ENCODE measurements at places on chromosomes 7 and 10.
A peak's percentile ranks its signal among the peaks of the same experiment; 100 is the strongest.

DNA sequence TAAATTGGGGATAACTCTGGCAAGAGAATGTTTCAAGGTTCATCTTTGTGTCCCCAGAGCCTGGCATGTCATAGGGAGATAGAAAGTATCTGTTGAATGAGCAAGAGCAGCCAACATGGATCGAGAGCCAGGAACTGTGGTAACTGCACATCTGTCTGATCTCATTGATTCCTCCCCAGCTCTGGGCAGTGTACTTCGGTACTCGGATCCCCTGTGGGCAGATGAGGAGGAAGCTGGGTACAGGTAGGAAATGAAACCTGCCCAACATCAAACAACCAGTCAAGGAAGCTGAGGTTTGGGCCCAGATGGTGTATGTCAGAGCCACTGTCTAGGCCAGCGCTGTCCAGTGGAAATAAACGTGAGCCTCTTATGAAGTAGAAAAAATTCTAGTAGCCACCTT lies 76.4 kb downstream of the GRK5 start:
- DNase-seq, result no peak

DNA sequence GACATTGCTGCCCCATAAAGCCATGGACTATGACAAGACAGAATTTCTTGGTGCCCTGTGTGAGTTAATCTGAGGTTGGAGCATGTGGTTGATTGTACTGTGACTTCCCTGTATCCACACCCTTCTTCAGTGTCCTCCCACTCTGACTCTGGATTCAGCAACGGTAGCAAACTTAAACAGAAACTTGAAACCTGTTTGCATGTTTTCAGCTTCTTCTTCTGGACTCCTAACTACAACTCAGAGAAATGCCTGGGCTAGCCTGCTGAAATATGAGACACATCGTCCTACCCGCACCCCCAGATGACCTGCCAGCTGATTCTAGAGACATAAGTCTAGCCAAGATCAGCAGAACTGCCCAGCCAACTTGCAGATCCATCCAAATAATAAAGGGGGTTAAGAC lies 78.4 kb downstream of the IPMK start:
- DNase-seq, result peak; percentile 46

DNA sequence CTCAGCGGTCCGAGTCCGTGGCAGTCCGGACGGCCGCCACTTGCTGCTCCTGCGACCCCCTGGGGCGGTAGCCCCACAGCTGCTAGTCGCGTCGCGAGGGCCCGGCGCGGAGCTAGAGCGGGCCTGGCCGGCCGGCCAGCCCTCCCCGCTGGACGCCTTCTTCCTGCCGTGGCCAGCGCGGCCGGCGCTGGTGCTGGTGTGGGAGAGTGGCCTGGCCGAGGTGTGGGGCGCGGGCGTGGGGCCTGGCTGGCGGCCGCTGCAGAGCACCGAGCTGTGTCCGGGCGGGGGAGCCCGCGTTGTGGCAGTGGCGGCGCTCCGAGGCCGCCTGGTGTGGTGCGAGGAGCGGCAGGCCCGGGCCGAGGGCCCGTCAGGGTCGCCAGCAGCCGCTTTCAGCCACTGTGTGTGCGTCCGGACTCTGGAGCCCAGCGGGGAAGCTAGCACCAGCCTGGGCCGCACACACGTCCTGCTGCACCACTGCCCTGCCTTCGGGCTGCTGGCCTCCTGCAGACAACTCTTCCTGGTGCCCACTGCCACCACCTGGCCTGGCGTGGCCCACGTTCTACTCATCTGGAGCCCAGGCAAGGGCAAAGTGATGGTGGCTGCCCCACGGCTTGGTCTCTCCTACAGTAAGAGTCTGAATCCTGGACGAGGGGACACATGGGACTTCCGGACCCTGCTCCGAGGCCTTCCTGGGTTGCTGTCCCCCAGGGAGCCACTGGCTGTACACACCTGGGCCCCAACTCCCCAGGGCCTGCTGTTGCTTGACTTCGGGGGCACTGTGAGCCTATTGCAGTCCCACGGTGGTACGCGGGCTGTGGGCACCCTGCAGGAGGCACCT lies 631 bp downstream of the HPS6 start:
- peak; percentile 66 for DNase-seq

GRCh38 chr7:94323844-94324243 lies 70.9 kb upstream of the COL1A2 start:
- no peak for DNase-seq

- no peak for DNase-seq
Observed at GRCh38 chr10:95056744-95057363, 12.4 kb downstream of the CYP2C8 start.

- DNase-seq, result peak; percentile 92
Observed at GRCh38 chr10:71212318-71213126, at the start of gene UNC5B. Gene UNC5B (plus strand): TSS chr10:71212570. CDS start chr10:71212986, 416 bp downstream.

DNA sequence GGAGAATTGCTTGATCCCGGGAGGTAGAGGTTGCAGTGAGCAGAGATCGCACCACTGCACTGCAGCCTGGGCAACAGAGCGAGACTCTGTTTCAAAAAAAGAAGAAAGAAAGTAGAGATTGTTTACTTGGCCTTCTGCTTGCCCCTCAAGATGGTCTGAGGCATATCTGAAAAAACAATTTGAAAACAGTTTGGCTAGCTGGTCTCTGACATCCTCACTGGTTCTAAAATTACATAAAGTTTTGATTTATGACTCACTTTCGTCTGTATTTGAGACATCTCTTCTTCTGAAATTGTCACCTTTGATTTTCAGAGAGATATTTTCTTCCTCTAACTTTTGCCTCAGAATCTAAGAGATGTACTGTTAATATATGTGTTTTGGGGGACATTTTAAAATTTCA lies 49.6 kb upstream of the HELLS start:
- DNase-seq, result no peak

DNA sequence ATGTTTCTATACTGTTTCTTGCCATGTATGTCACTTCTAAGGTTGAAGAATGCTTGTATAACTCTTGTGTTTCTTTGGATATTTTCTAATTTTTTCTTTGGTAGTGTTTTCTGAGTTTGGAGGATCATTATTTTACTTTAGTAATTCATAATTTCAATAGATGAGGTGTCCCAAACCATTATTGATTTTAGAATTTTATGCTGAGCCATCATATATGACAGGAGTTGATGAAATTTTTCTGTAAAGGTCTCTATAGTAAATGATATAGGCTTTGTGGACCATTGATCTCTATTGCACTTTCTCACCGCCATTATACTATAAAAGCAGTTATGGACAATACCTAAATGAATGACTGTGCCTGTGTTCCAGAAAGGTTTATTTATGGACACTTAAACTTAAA lies 183.3 kb upstream of the PPP1R3A start:
- DNase-seq, result no peak

- no peak for DNase-seq
Observed at GRCh38 chr7:65892835-65893234, 20.0 kb downstream of the VKORC1L1 start.

DNA sequence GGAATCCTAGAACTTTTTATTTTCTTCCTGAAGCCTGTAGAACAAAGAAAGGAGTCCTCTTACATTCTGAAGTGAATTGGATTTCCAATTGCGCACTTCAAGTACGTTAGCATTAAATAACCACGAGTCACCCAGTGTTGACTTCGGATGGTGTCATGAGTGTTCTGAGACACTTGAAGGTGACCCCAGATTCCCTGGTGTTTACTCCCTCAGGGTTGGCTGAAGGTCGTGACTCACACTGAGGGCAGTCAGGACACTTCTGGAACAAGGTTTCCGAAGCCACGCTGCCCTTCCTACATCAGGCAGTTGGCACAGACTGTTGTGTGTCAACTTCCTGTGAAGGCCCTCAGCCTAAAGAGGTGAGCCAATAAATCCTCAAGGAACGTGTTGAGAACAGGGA lies 186.6 kb upstream of the CELF2 start:
- peak; percentile 36 for DNase-seq

DNA sequence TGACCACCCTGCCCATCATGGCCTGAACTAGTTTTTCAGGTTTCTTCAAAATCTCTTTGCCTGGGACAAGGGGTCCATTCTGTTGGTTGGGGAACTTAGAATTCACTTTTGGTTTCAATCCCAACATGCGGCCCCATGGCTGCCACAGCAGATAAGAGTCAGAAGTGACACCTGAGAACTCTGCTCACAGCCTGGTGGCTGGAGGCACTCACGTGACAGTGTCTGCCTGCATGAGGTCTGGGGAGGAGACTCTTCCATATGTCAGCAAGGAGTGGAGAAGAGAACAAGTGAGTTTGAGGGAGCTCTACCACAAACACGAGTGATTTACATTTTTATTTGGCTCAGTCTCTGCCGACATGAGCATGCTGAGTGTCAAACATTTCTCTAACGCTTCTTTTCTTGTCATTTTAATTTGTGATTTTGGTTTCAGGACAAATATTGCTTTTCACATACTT lies 370.4 kb downstream of the TNS3 start:
- DNase-seq, result no peak

GRCh38 chr10:110355922-110356627 lies 51.4 kb upstream of the SMNDC1 start:
- DNase-seq, result no peak

- DNase-seq, result peak; percentile 65
Observed at GRCh38 chr10:31929261-31930022, 811 bp upstream of the ARHGAP12 start.

GRCh38 chr10:123027861-123028260 lies 19.1 kb downstream of the ACADSB start:
- DNase-seq, result no peak

DNA sequence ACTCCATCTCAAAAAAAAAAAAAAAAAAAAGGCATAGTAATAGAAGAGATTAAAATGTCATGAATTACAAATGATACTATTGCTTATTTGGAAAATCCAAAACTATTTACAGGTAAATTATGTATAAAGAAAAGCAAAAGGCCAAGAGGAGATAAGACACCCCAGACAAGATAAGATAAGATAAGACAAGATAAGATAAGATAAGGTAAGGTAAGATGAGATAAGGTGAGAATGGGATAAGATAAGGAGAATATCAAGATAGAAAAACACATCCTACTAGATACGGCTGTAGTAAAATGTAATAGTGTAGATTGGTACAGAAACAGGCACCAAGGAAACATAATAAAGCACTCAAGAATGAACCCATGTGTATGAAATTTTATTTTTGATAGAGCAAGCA lies 20.9 kb downstream of the VIM start:
- no peak for DNase-seq

GRCh38 chr10:27661514-27662286 lies 83.9 kb downstream of the MKX start:
- DNase-seq, result no peak

DNA sequence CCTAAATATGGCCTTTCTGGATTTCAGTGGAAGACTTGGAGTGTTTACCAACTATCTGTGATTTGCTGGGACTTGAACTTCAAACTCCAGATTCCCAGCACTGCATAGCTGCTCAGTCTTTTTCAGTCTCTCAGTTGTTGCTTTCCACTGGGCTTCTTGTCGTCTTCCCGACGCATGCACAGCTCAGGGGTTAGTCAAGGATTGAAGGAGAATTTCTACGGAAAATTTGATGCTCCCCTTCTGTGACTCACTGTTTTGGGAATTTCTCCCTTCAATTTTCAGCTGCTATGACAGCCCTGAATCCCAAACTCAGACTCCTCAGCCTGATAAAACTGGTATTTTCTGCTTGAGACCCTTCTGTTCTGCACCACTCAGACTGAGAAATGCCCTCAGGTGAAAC lies 91.7 kb downstream of the CYP26A1 start:
- peak; percentile 18 for DNase-seq

GRCh38 chr7:4468320-4469102 lies 213.6 kb upstream of the FOXK1 start:
- no peak for DNase-seq

DNA sequence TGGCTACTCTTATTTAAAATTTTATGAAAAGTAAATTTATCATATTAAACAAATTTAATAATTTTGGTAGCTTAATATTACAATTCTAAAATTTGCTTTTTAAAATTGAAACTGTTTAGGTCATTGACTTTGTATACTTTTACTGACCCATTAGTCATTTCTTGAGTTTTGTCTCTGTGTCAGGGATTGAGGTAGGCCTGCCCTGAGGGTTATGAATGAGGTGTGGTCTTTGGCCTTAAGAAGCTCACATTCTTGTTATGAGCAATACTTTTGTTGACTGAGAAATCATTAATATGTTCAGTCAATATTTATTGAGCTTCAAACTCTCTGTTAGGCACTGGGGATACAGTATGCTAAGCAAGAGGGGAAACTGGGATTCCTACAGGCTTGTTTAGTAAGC lies 47.0 kb upstream of the RPA3 start:
- DNase-seq, result no peak

DNA sequence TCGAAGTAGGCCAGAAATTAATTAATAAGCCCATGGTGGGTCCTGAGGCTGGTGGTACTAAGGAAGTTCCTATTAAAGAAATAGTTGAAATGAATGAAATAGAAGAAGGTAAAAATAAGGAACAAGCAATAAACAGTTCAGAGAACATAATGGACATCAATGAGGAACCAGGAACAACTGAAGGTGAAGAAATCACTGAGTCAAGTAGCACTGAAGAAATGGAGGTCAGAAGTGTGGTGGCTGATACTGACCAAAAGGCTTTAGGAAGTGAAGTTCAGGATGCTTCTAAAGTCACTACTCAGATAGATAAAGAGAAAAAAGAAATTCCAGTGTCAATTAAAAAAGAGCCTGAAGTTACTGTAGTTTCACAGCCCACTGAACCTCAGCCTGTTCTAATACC lies 36.0 kb downstream of the SLK start:
- DNase-seq, result no peak

GRCh38 chr10:52213321-52213752 lies 100.7 kb upstream of the DKK1 start:
- DNase-seq, result no peak

DNA sequence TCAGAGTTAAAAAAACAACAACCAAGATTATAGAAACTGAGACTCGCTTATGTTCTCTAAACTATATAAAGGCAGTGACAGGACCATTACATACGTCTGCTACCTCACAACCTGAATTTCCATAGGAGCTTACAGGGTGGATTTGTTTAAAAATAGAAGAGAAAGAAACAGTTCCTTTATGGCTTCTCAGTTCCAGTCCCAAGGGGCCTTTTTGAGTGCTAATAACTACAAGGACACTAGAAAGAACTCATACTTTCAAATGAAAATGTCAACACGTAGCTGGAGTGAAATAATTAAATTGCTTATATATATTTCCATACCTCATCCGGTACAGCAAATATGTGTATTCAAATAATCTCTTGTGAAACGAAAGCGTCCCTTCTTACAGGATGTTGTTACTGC lies 19.7 kb downstream of the TSPAN12 start:
- no peak for DNase-seq

DNA sequence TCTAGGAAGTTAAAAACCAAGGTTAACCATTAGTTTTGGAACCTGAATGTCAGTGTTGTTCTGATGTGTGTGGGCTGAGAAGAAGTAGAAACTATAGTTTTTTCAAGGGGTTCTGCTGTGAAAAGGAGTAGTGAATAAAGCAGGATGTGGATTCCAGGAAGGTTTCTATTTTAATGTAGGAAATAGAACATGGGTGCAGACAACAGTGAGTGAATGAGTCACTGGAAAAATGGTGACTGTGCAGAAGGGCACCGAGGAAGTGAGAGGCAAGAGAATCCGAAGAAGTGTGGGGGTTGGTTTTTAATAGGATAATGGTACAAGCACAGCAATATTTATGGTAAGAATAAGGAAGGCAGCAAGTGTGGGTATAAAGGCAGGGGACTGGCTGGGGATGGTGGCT lies 120.4 kb downstream of the ARHGAP21 start:
- peak; percentile 39 for DNase-seq
